ENCODE measurements at places on chromosomes 11 and 22. TPM values are rescaled to one million over a fixed set of nuclear protein-coding genes. Genes with fewer than 3 reads are reported as not detected.
A peak's percentile ranks its signal among the peaks of the same experiment; 100 is the strongest.

The INSC gene
- 0.12 TPM for total RNA-seq

The SERHL2 gene
- total RNA-seq = 2.8 TPM

The RGL4 gene
- not detected for total RNA-seq

- ATAC-seq = no peak
These were observed 4.3 kb upstream of the TEAD1 start for GRCh38 chr11:12669930-12670329.

DNA sequence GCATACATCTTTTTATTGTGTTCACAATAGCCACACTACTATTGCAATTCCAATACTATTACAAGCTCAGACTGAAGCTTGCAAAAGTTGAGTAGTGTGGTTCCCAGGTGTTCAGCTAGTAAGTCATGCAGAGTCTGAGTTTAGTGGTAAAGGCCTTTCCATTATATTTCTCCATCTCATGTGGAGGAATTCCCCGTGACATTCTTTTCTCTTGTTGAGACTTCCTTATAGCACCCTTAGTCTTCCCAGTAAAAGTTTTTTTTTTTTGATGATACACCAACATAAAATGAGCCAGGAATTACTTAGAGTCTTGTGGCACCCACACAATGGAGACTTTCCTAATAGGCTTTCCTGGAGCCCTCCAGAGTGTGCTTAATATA is 110.8 kb downstream of the UVRAG start:
- no peak for ATAC-seq

DNA sequence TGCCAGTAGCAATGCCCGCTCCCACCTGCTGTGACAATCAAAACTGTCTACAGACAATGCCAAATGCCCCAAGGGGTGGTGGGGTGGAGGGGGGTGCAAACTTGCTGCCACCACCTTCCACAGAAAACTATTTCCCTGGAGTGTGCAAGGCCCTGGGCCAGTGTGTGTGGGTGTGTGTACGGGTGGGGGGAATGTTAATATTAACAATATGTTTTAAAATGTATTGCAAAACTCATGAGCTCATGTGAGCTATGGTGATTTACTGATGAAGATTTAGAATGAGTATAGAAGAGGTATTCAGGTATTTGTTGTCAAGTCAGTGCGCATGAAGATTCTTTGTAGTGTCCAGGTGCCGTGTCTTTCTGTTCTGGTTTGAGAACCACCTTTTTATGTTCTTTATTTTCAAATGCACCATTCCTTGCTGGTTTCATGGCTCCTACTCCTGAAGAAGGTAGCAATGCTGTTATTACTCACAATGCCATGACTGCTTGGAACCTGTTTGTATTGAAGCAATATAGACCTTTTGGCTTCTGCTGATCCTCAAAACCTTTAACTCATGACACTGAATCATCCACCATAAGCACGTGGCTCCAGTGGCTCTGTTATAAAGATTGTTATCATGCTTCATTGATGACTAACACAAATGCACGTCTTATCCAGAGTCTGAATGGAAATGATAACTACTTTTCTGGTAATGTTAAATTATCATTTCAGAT is 29.9 kb upstream of the AQP11 start:
- peak; percentile 87 for ATAC-seq
